IPS-NIHi11 (cell line): ENCODE measurements at places on chromosomes 5 and 9.

DNA sequence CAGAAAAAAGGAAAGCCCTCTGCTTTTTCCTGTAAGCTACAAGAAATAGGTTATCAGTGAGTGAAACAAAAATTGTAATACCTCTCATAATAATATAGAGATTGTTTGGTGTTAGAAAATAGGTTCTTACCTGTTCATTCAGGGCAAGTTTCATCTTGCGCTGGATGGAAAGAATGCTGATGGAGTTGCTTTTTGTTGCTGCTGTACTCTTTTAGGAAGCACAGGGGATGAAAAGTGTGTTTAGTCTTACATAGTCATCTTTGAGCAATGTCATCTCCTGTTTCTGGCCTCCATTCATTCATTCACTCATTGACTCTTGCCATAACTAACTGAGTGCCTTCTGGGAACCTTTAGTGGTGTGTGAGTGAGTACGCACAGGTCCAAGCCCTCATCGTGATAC is 6.4 kb downstream of the ENTREP1 start:
- no peak for DNase-seq

GRCh38 chr5:1217596-1218206 is 7.5 kb upstream of the SLC6A18 start:
- DNase-seq: peak; percentile 86

DNA sequence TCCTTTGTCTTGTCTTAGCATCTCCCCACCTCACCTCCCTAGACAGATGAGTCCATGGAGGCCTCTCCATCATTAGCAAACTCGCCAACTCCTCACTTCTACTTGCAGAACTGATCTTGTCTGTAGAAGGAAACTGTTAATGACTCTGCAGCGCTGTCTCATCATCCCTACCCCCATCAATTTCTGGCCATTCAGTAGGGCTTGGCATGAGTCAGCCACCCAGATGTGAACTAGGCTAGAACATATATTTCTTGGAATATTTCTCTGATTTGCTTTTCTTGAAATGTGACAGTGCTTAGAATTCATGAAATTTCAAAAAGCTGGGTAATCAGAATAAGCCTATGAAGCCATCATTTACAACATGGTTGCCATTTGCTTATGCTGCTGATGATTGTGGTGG is 1125.0 kb upstream of the DMAC1 start:
- no peak for DNase-seq

GRCh38 chr5:41878643-41879478 is 8.6 kb upstream of the OXCT1 start:
- DNase-seq: no peak

DNA sequence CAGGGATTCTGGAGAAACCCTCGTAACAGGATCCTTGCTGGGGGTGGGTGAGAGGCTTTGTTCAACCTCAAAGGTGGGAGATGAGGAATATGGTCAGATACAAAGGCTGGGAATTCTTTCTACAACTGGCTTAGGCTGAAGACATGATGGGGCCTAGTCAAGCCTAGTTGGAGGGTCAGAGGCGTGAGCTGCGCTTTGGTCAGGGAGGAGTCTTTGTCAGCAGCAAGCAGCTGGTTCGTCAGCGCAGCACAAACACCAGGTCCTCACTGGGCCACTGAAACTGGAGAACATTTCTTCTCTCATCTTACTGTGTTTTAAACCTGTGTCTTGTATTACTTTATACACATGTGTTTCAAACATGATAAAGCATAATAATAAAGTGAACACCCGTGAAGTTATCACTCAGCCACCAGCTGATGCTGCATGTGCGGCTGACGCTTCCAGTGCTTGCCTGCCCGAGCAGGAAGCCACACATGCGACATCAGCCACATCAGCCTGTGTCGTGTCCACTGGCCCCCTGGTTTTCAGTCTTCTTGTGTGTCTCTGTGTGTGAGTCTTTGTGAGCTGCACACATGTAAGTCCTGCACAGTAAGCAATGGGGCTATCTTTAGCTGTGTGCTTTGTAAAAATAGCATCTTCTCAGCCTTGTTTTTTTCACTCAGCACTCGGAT is 81.5 kb downstream of the WNK2 start:
- no peak for DNase-seq

DNA sequence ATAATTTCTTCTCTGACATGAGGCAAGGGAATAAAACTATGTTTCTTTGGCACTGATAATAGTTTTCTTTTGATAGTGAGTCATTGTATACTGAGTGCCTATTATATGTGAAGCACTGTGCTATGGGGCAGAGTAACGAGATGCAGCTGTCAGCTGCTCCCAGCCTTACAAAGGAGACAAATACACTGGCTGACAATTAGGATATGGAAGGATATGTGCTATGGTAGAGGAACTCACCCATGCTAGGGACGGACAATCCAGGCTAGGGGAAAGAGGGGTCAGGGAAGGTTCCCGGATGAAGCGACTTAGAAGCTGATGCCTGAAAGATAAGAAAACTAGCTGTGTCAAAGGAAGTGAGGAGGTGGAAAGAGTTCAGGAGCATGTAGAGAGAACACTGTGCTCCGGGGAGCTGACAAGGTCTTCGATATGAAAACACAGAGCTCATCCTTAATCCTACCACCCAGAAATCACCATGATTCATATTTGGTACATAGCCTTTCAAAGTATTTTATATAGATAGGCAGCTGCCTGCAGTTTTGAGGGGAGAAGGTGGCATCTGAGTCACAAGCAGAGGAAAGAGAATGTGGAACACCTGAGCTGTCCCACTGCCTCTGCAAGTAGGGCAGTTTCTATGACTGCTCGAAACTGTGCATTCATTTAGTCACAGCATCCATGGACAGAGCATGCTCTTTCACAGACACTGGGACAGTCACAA is 12.1 kb downstream of the BSPRY start:
- DNase-seq: no peak

- no peak for DNase-seq
Observed at GRCh38 chr5:168151041-168151440, 140.4 kb upstream of the WWC1 start.

- DNase-seq: peak; percentile 29
Observed at GRCh38 chr5:125719681-125720347, 703.4 kb upstream of the GRAMD2B start.

DNA sequence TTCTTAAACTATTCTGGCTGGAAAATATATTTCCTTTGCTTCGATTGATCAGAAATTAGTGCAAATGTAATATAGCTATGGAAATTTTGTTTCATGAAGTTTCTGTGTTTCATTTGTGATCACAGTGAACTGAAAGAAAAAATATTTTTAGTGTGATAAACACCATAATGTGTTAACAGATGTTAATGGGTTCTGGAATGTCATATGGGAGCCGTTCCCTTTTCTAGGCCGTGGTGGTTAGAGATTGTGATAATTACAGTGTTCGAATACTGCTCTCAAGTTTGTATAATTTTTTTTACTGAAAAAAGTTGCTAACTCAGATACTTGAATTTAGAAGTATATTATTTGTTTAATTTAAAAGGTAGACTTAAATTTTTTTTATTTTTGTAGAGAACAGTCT is 19.3 kb downstream of the GAPVD1 start:
- DNase-seq: no peak

GRCh38 chr5:88729084-88729828 is 153.7 kb downstream of the MEF2C start:
- peak; percentile 47 for DNase-seq

DNA sequence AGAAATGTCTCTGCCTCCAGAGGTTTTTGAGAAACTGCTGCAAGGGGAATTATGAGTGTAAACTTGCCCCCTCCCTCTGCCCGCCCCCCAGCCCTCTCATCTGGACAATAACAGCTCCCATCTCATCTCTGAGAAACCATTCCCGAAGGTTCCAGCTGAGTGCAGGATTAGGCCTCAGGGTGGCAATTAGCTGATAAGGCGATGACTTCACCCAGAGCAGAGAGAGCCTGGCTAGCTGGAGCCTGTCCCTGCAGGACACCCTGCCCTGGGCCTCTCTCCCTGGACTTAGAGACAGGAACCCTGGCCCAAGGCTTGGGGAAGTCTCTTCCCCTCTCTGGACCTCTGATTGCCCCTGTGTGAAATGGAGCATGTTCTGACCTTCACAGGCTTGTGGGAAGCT is 45.7 kb upstream of the HAND1 start:
- no peak for DNase-seq

GRCh38 chr9:14221558-14221957 is 92.4 kb downstream of the NFIB start:
- DNase-seq: peak; percentile 21

DNA sequence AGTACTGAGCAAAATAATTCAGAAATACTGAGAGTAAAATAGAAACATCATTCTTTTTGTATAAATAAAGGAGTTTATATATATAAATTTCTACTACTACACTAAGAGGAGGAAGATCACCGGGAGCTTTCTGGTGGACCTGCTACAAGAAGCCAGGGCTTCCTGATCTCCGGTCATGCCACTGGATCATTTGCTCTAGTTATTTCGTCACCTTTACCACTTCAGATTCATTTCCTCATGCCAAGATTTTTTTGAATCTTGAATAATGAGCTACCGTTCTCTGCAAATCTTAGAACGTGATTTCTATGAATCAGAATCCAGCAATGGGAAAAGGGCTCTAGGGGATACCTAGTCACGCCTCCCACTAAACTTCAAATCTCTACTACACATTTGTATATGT is 51.9 kb upstream of the TBC1D9B start:
- DNase-seq: no peak

GRCh38 chr5:120435129-120435528 is 29.0 kb upstream of the PRR16 start:
- DNase-seq: no peak

- no peak for DNase-seq
Observed at GRCh38 chr9:19119246-19119645, 8.0 kb downstream of the PLIN2 start.

- DNase-seq: peak; percentile 58
Observed at GRCh38 chr5:142475102-142475513, 150.3 kb upstream of the SPRY4 start.

GRCh38 chr5:131671409-131671808 is 36.4 kb upstream of the RAPGEF6 start:
- DNase-seq: no peak

- DNase-seq: no peak
Observed at GRCh38 chr5:134503937-134504437, 21.5 kb upstream of the JADE2 start.

- DNase-seq: no peak
Observed at GRCh38 chr9:105437704-105438103, 10.1 kb upstream of the FSD1L start.

- DNase-seq: no peak
Observed at GRCh38 chr5:93307557-93307956, 273.5 kb downstream of the NR2F1-AS1 start.

DNA sequence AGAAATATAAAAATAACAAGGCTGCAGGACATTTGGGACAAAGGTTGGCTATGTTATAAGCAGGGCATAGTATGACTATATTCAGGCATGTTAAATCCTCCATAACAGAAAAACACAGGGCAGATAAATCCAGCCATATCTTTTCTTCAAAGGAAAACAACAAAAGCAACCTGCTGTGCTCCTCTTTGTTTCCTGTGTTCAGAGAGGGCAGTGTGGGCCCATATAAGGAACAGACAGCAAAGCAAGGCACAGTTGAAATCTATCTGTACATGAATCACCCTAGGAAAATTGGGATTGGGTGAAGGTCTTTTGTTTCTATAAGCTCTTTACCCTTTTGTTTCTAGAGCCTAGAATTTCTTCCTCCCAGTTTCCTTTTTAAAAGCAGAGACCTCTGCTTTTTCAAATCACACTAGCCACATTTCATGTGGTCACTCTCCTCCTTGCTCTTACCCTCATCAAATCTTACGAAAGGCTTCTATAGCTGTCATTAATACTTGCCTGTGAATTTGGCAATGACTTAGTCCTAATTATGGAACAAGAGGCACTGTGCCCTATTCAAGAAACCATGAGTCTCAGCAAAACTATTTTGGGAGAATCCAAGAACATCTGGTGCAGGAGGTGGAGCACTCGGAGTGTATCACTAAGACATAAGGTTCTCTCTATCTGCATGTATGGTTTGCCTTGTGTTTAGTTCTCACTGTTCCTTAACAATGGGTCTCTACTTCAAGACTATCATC is 1.8 kb downstream of the GZMA start:
- peak; percentile 12 for DNase-seq

- DNase-seq: no peak
Observed at GRCh38 chr5:55356896-55357295, 49.1 kb downstream of the MTREX start.

GRCh38 chr5:12662545-12663314 is 758.5 kb upstream of the CTNND2 start:
- no peak for DNase-seq

GRCh38 chr9:131167146-131167692 is 41.8 kb downstream of the NUP214 start:
- DNase-seq: no peak

DNA sequence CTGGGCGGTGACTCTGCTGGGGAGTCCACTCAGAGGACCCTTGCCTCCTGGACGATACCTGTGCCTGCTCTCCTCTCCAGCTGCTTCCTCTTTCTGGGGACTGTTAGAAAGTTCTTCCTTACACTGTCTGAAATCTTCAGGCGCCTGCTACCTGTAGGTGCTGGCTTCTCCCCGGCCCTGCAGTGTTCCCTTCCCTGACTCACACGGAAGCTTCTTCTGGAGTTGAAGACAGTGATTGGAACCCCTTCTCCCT is 562 bp downstream of the GSN start:
- DNase-seq: no peak

- no peak for DNase-seq
Observed at GRCh38 chr9:114687034-114687433, 5.0 kb upstream of the TEX48 start.

GRCh38 chr9:137277329-137278041 is at the start of gene TOR4A:
Gene TOR4A, plus strand, starts transcription at chr9:137277726. Its CDS starts 964 bp downstream, at chr9:137278690.
- peak; percentile 84 for DNase-seq

- no peak for DNase-seq
Observed at GRCh38 chr9:114782586-114782985, 23.3 kb downstream of the TNFSF15 start.

GRCh38 chr5:36202521-36202961 is 39.2 kb downstream of the NADK2 start:
- no peak for DNase-seq

DNA sequence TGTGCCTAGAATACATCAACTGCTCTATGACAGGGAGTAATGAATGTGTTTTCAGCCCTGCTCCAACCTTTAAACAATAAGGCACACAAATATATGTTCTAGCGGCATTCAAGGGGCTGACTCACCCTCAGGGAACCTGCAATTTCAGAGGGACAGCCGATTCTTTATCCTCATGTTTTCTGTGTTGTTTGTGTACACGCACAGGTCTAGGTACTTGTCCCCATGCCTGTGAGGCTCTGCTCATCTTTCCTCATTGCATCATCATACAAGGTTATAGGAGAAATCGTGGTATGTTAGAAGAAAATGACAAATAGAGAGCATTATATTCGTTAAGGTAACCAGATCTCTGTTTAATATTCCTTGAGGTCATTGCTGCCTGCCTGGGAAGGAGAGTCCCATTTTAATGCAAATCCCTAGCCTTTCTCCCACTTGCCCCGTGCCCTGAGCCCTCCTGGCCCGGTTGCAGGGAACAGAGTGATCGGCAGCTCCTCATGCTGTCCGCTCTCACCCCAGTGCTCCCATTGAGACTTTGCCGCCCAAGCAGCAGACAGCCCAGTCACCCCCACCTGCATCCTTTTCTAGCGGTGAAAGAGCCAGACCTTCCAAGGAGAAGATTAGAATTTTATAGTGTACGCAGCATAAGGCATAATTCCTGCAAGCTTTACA is 14.6 kb downstream of the MAP1B start:
- DNase-seq: no peak

GRCh38 chr5:108727651-108728565 is 19.8 kb upstream of the FER start:
- peak; percentile 98 for DNase-seq
